ENCODE measurements at places on chromosomes 2 and 18. TPM values are rescaled to one million over a fixed set of nuclear protein-coding genes. Genes with fewer than 3 reads are reported as not detected.

HOXD12 gene
- not detected for total RNA-seq

POTEI gene
- 0.59 TPM for total RNA-seq

CEBPZ gene
- total RNA-seq: 69.5 TPM

AMER3 gene
- 4.5 TPM for total RNA-seq

STK11IP gene
- total RNA-seq: 29.7 TPM

ASB18 gene
- total RNA-seq: 0.39 TPM

GRCh38 chr2:57543211-57543610, 503.4 kb upstream of the VRK2 start:
- no peak for DNase-seq

DNA sequence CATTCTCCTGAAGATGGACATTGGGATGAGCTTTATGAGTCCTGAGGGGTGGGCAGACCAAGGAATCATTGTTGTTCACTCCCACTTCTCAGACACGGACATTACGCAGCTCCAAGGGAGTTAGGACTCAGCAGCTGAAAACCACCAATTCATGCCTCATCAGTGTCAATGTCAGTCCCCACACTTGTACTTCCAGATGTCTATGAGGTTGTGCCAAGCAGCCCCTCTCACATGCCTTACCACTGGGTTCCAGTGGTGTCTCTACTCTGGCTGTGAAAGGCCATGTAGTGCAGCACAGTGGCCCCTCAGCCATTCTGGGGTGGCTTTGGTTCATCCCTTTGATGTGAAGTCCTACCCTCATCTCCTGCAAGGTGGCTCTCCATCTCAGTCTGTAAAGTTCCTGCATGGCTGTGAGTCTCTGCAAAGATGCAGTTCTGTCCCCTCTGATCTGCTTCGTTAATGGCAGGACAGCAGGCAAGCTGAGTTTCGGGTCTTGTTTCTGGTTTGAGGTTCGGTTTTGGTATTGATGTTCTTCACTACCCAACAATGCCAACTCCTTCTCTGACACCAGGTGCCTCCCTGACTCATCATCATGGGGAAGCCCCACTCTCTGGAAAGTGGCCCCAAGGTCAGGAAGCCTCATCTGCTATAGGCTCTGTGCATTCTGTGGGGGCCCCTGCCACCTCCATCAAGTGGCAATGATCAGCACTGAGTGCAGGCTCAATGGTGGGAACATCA, 14.0 kb upstream of the COL6A3 start:
- DNase-seq: no peak

DNA sequence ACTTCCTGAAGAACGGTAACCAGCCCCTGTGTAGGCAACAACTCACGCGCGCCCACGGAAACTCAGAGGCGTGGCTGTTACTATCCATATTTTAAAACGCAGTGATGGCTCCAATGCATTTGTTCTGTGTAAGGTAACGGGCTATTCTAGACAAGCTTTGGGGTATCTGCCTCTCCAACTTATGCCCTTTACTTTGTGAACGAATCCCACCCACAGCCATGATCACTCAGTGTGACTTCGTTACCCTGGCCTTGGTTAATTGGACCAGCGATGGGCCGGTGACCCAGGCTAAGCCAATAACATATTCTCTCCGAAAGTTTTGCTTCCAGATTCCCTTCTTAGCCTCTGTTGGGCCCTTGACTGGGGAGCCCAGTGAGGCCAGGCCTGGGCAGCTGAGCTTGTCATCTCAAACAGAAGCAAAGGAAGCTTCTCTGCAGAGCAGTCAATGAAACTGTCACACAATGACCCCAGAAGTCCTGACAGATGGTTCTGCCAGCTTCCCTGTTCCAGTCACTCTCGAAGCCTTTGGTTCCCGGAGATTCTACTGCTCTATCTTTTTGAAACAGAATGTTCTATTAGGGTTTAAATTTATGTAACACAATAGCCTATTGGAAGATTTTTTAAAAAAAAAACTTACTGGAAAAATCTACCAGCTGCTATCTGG, 30.7 kb upstream of the ROCK2 start:
- no peak for DNase-seq

- DNase-seq: no peak
These were observed 142.2 kb downstream of the PLCL1 start for GRCh38 chr2:197946562-197946961.

DNA sequence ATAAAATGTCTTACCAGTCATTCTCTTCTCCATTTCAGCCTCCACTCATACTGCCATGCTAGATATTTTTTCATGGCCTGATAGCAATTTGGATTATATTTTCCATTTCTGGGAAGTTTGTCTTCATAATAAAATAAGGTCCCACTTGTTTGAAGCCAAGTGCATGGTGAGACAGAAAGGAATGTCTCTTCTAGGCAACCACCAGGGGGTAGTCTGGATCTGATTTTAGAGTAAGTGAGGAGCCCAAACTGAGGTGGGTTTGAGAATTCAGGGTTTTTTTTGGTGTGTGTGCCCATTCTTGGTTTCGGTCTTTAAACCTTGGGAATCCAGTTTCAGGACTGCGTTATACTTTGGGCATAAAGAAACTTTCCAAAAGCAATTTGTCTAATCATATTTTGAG, 315.5 kb downstream of the RPRM start:
- DNase-seq: no peak

GRCh38 chr18:41977233-41977632, 22.2 kb downstream of the PIK3C3 start:
- no peak for DNase-seq

DNA sequence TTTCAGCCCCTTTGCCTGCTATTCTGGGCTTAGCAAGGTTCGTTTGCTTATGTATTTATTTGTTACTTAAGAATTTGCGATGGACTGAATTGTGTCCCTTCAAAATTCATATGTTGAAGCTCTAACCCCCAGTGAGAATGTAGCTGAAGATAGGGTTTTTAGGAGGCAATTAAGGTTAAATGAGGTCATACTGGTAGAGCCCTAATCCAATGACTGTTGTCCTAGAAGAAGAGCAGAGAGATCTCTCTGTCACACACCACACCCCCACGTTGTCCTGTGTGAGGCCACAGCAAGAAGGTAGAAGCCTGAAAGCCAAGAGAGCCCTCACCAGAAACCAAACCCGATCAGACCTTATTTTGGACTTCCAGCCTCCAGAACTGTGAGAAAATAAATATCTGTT, 66.7 kb downstream of the KIAA1328 start:
- DNase-seq: no peak

DNA sequence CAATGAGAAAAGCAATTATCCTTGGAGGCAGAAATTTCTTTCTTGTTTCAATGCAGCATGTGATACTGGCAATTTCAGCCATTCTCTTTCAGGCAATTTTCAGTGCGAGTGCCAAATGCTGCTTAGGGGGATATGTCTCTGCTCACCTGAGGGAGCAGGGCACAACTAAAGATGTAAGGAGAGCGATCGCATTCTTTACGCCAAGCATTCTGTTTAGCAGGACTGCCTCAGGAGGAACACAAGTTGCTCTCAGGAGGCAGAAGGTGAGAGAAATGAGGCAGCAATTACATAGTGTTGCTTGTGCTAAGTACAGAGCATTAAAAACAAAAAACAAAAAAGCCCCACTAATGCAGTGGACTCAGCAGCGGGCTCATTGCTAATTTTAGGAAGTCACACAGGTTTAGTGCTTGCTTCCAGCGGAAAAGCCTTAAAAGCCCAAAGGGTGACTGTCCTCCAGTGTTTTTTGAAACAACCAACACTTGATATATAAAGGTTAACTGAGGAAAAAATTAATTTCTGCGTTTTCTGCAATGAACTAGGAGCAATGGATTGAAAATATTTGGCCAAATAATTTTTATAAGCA, 116.9 kb downstream of the METTL8 start:
- DNase-seq: no peak

GRCh38 chr2:112476434-112476833, 5.5 kb upstream of the TTL start:
- DNase-seq: no peak

GRCh38 chr18:58323866-58324762, 280.1 kb downstream of the NEDD4L start:
- no peak for DNase-seq

DNA sequence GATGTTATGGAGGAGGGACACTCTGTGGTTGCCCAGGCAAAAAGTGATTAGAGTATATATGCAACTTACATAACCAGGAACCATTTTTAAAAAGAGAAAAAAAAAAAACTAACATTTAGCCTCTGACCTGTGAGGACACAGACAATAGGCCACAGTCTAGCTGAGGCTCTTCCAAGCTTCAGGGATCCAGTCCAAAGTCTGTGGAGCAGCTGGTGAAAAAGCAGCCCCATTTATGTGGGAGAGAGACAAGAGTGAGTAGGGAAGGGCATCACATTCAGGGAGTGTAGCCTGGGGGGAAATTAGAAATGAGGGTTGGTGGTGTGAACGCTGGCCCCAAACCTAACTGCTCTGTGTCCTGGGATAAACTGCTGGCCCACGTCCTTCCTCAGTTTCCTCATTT, 122.8 kb downstream of the MYO5B start:
- DNase-seq: no peak

GRCh38 chr18:24515721-24516120, 55.3 kb downstream of the HRH4 start:
- DNase-seq: no peak

GRCh38 chr2:54459037-54459441, 2.9 kb downstream of the SPTBN1 start:
- no peak for DNase-seq

DNA sequence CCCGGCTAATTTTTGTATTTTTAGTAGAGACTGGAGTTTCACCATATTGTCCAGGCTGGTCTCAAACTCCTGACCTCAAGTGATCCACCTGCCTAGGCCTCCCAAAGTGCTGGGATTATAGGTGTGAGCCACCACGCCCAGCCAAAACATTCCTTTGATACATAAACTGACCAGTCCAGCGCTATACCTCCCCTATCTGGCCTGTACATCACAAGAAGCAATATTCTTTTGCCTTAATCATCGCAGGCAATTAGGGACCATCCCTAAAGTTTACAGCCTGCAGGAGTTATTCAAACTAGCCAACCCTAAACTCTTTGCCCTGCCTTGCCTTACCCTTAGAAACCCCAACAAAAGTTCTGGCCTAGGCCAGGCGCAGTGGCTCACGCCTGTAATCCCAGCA, 6.8 kb upstream of the PPM1G start:
- no peak for DNase-seq

- DNase-seq: no peak
These were observed 56.8 kb upstream of the LRPPRC start for GRCh38 chr2:44052584-44052983.

GRCh38 chr2:28516430-28516829, 20.6 kb downstream of the PLB1 start:
- DNase-seq: no peak

- DNase-seq: no peak
These were observed 167.0 kb downstream of the ZNF804A start for GRCh38 chr2:184765112-184765895.

- no peak for DNase-seq
These were observed 73.2 kb downstream of the COL3A1 start for GRCh38 chr2:189047171-189047888.

DNA sequence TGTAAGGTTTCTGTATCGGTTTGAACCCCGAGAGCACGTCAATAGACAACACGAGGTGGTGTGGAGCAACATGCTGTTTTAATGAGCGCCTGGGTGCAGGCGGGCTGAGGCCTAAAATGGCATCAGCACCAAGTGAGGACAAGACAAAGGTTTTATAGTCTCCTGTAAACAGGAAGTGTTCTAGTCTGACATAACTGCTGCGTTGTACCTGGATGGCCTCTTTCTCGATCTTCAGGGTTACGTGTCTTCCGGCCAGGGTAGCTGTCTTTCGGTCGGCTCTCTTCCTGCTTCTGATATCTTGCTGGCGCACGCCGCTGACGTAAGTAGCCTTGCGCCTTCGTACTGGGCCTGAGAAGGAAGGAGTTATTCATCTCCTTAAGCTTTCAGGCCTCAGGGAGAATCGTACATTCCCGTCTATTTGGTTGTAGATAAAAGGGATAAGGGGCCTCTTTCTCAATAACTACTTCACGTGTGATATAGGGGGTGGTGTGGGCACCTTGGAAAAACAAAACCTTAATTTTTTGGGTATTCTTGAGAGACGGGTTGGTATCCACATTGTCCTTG, 53.5 kb downstream of the KYNU start:
- no peak for DNase-seq

DNA sequence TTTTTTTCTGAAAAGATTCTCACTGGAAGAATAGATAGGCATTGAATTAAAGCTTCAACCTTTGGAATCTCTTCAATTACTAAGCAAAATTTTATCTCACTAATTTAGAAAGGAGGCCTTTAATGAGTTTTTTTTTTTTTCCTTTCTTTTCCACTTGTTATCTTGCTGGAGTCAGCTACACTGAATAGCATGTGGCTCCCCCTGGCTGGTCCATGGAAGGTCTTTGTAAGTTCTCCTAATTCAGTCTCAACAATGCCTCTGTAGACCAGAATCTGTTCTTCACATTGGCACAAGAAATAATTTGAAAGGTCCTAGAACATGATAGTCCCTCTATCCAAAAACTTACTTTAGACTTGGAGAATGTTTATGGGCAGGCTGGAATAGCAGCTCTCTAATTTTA, 24.2 kb upstream of the SCN1A start:
- DNase-seq: no peak

- DNase-seq: no peak
These were observed 441.4 kb downstream of the DCDC2C start for GRCh38 chr2:4144731-4145130.

DNA sequence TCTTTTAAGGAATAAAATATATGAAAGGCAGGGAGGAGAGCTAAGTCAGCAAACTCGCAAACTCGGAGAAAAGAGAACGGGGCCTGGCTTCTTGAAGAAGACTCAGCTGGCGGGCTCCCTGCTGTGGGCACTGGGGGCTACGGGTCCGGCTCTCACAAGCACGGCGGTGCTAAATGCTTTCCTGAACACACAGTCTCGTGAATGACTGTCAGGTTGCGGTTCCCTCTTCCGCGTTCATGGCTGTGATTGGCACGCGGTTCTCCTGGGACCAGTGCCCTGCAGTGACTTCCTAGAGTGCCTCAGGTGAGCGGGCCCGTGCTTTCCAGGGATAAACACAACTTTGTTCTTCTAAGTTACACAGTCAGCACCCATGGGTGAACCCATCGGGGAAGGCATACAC, 208.4 kb downstream of the HDAC4 start:
- DNase-seq: no peak

- no peak for DNase-seq
These were observed 43.8 kb downstream of the GBX2 start for GRCh38 chr2:236124182-236124893.

GRCh38 chr2:207790898-207791297, 21.2 kb upstream of the FZD5 start:
- no peak for DNase-seq

- DNase-seq: no peak
These were observed 96.4 kb downstream of the COBLL1 start for GRCh38 chr2:164745012-164745797.

DNA sequence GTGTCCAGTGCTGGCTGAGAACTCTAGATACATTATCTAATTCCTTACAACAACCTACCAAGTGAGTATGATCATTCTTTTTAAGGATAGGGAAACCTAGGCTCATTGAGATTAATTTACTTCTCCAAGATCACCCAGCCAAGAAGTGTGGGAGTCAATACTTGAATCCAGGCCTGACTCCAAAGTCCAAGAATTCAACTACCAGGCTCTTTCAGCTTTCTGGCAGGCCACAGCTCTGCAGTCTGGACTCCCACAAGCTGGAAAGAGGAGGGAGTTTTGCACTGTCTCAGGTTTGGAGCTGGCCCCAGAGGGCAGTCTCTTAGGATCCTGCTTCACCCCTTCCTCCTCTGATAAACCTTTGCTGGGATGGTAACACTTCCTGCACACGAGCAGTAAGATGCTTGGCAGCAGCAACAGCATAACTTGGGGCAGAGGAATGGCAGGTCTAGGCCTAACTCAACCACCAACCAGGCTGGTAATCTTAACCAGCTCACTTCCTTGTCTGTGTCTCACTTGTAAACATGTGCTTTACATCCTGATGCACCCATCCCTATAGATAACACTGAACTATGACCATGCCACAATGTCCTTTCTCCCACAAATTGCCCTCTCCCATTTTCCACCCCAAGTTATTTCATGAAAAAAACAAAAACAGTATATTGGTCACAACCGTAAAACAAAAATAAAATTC, 111.1 kb upstream of the ACAA2 start:
- DNase-seq: no peak

All from spinal cord (tissue), 10 donors.